Stimulated activated CD4-positive, alpha-beta T cell treated with anti-CD3 and anti-CD28 coated beads, Interleukin-2, amount 100 ng/mL, for 4 hours (primary cell): ENCODE measurements at places on chromosomes 7 and 10.

GRCh38 chr10:99172950-99173349 is 62.7 kb downstream of the HPSE2 start:
- DNase-seq, result no peak

GRCh38 chr7:26156451-26157420 is 4.7 kb downstream of the NFE2L3 start:
- peak; percentile 56 for DNase-seq

DNA sequence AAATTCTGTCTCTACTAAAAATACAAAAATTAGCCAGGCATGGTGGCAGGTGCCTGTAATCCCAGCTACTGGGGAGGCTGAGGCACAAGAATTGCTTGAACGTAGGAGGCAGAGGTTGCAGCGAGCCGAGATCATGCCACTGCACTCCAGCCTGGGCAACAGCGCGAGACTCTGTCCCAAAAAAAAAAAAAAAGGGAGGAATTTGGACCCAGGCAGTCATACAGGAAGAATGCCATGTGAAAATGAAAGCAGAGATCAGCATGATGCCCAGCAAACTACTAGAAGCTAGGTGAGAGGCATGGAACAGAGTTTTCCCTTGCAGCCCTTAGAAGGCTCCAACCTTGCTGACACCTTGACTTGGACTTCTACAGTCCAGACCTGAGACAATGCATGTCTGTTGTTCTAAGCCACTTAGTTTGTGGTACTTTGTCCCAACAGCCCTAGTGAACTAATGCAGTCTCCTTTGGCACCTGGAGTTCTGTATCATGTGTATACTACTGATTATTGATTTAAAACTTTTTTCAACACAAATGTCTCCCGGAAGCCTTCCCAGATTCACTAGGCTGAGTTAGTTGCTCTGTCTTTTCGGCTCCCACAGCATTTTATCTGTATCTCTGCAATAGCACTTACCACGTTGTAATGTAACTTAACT is 10.2 kb upstream of the BAG3 start:
- DNase-seq, result no peak

- no peak for DNase-seq
Observed at GRCh38 chr7:55304018-55304762, 60.9 kb upstream of the LANCL2 start.

DNA sequence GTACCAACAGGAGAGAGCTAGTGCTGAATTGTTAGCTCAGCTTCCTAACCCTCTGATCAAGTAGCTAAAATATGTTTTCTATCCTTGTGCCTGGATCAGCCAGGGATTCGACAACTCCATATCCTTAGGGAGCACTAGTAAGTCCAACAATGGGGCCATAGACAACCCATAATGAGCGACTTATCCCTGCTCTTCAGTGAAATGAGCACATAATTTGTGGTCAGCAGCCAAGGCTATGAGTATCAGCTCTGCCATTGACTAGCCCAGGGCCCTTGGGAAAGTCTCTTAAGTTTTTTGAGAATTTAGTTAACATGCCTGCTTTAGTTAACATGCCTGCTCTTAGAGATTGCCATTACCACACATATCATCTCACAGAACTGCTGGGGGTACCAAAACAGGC is 39.3 kb downstream of the COL1A2 start:
- DNase-seq, result no peak
